T47D (cell line): ENCODE measurements at places on chromosomes 4 and X.

DNA sequence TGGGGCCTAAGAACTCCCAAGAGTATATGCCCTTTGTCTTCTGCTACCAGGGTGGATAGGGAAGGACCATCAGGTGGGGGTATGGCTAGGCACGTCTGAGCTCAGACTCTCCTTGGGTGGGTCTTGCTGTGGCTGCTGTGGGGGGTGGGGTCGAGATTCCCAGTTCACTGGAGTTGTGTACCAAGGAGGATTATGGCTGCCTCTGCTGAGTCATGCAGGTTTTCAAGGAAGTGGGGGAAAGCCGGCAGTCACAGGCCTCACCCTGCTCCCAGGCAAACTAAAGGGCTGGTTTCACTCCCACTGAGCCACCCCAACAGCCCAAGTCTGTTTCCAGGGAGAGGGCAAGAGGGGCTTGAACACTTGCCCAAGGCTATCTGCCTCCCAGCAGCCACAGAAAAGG, 249.7 kb downstream of the NR3C2 start:
- no peak for DNase-seq

- DNase-seq = peak; percentile 16
Observed at GRCh38 chr4:76016393-76016792, 6.9 kb downstream of the CXCL10 start.

DNA sequence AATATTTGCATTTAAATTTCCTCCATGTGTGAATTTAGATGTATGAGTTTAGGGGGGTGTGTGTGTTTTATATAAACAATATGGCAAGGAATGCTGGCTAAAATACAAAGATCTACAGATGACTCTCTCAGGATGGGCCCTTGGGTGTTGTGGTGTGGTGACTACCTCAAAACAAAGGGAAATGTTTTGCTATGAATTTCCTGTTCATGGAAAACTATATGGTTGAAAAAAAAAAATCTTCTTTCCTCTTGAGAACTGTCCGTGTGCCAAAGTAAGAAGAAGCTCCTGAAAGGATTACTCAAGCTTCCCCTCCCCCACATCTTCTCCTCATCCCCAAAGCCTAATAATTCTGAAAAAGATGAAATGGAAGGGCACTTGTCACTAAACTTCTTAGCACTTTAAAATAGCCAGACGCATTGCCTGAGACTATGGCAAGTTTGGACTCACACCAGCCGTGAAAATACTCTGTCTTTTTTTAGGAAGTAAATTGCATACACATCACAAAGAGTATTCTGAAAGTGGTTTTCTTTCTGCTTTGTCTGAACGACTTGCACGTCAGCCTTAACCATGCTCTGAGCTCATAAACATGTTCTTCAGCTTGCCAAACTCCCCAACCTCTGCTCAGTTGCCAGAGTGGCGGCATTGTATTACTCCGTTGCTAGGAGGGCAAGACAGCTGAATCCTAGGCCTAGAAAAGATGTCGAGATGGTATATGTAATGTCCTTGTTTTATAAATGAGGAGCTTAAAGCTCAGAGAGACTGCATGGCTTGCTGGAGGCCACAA, 250.4 kb upstream of the JADE1 start:
- no peak for DNase-seq

- peak; percentile 30 for DNase-seq
Observed at GRCh38 chrX:111100191-111100590, 4.2 kb downstream of the PAK3 start.

GRCh38 chr4:54556051-54556450, 101.7 kb upstream of the KIT start:
- DNase-seq = no peak

GRCh38 chr4:123892368-123892976, 495.9 kb downstream of the SPRY1 start:
- DNase-seq = no peak

- no peak for DNase-seq
Observed at GRCh38 chr4:184533908-184534307, 59.6 kb upstream of the IRF2 start.

DNA sequence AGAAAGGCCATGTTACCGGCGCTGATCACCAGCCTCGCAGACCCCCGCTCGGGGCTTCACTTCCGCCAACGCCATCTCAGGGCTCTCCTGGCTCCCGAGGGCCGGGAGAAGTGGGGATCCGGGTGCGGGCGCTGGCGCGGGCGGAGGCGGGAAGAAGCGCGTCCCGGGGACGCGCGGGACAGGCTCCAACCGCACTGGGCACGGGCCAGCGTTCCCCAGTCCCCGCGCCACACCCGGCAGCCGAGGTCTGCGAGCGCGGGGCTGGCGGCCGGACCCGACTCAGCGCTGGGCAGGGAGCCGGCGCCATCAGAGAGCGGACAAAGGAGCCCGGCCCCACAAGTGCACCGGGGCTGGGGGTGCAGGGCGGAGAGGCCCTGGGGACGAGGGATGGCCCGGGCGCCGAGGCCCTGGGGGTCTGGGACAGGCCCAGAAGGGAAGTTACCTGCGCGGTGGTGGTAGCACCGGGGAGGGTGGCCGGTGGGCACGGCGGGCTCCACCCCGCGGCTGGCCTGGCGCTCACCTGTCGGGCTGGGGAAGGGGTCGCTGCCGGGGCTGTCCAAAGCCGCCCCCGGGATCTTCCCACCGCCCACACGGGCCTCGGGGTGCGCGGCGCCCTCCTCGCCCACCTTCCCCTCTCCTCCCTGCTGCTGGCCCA, 449 bp downstream of the CTPS2 start:
- peak; percentile 15 for DNase-seq

DNA sequence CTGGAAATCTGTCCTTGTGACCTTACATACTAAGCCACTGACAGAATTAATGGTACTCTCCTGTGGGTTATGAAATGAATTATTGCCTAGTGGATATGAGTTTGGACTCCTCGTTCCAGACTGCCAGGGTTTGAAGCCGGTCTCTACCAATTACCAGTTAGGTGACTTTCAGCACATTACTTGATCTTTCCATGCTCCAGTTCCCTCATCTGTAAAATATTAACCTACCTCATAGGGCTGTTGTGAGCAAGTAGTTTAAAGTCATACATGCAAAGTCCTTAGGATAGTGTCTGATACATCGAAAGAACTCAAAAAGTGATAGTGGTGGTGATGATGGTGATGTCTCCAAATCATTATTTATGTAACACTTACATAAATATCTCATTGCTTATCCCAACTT, 373.5 kb upstream of the ARX start:
- DNase-seq = no peak
